ENCODE measurements at places on chromosomes 1 and 21.

DNA sequence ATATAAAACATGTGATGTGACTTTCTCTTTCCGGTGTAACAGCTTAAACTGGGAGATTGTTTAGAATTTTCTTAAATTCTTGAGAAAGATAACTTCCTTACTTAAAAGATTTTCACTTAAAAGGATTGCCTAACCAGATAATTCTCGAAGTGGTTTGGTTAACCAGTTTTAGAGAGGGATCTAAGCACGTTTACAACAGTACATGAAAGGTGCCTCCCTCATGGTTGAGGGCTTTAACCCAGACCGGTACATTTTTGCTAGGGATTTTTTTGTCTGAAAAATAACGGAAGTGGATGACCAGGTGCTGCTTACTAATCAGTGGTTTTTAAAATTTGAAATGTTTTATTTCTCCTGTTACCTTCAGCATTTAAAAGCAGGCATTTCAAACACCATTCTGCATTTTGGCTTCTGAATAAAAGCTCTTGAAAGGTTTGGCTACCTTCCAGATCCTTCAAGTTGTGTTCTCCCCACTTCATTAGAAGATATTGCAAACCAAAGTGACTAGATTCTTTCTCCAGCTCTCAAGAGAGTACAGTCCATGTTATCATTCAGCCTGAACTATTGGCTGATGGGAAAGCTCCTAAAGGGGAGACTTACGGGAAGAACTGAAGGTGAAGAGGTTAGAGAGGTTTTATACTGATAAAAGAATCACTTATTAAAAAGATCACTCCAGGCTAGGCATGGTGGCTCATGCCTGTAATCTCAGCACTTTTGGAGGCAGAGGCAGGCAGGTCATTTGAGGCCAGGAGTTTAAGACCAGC is 12.8 kb downstream of the S100PBP start:
- no peak for DNase-seq

- peak; percentile 30 for DNase-seq
Observed at GRCh38 chr1:184160236-184160635, 108.7 kb downstream of the TSEN15 start.

- no peak for DNase-seq
Observed at GRCh38 chr1:243550276-243550675, 294.4 kb downstream of the SDCCAG8 start.

DNA sequence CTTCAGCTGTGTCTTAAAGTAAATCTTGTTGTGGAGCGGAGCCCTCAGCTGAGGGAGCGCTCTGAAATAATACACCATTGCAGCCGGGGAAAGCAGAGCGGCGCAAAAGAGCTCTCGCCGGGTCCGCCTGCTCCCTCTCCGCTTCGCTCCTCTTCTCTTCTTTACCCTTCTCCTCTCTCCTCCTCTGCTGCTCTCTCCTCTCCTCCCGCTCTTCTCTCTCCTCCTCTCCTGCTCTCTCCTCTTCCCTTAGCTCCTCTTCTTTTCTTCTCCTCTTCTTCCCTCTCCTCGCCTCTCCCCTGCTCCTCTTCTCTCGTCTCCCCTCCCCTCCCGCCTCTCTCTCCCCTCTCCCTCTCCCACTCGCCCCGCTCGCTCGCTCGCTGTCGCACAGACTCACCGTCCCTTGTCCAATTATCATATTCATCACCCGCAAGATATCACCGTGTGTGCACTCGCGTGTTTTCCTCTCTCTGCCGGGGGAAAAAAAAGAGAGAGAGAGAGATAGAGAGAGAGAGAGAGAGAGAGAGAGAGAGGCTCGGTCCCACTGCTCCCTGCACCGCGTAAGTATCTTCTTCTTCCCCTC is at the start of gene PROX1:
TSS of gene PROX1 (plus strand) at position 47 of the 580 bp plus-strand sequence. CDS start 8,563 bp downstream, outside the sequence.
- peak; percentile 33 for DNase-seq

- peak; percentile 88 for DNase-seq
Observed at GRCh38 chr1:22025368-22026155, 24.1 kb downstream of the CELA3A start.

GRCh38 chr1:3137111-3138100 is 68.4 kb downstream of the PRDM16 start:
- no peak for DNase-seq

DNA sequence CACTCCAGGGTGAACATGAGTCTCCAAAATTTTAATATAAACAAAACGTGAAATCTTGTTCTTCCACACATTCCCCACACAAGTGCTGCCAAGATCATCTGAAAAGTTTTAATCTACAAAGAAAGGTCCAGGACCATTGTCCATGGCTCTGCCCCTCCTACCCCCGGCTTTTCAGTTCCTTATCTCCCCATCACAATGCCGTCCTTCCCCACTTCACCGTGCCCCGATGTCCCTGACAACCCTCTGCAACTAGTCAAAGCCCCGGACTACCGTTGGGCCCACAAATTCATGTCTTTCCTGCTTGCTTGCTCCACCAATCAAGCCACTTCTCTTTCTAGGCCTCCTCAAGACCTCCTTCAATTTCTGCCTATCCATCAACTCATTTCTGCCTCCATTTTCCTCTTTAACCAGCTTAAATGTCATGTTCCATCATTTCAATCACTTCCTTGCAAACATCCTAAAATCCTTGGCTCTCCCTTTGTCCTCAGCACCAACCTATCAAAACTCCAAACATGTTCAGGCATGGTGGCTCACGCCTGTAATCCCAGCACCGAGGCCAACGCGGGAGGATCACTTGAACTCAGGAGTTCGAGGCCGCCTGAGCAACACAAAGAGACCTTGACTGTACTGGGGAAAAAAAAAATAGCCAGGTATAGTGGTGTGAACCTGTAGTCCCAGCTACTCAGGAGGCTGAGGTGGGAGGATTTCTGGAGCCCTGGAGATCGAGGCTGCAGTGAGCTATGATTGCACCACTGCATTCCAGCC is 14.0 kb upstream of the BMP8B start:
- no peak for DNase-seq

DNA sequence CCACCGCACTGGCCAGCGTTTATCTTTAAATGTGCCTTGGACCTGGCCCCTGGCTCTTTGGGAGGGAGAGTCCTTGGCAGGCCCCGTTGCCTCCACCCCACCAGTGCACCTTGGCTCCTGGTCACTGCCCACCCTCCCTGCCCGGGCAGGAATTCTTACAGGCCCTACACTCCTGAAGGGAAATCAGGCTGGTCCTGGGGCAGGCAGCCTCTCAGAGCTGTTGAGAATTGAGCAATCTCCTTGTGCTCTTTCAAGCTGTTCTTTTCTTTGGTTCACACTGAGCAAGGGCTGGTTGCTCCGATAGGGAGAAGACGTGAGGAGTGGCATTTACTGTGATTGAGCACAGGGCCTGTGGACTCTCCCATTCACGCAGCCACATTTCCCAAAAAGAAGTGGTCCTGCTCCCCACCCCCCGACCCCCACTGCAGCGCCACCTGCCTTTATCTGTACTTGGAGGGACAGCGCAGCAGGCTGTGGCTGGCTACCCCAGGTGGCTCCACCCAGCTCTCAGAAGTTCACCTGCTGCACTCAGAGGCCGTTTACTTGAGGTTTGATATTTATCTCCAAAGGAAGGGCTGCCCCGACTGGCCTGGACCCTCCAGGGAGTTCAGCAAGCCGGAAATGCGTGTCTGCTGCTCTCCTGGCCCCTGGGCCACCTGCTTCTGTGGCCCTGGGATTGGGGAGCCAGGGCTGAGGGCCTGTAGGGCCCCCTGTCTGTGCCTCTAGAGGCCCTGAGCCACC is 47.8 kb downstream of the SKI start:
- DNase-seq, result peak; percentile 54

DNA sequence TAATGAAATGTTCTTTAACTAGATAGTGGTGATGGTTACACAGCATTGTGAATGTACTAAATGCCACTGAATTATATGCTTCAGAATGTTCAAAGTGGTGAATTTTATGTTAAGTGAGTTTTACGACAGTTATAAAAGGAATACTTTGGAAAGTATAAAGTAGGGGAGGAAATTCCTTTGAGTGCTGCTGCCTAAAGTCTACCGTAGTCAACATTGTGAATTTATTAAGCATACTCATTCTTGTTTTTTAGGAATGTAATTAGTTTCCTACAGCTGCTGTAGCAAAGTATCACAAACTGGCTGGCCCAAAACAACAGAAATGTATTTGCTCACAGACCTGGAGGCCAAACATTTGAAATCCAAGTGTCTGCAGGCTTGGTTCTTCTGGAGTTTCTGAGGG is 73.0 kb downstream of the SWT1 start:
- DNase-seq, result no peak

- DNase-seq, result no peak
Observed at GRCh38 chr1:3159121-3159520, 90.1 kb downstream of the PRDM16 start.

GRCh38 chr1:12049616-12050015 is 13.5 kb upstream of the TNFRSF8 start:
- peak; percentile 77 for DNase-seq

DNA sequence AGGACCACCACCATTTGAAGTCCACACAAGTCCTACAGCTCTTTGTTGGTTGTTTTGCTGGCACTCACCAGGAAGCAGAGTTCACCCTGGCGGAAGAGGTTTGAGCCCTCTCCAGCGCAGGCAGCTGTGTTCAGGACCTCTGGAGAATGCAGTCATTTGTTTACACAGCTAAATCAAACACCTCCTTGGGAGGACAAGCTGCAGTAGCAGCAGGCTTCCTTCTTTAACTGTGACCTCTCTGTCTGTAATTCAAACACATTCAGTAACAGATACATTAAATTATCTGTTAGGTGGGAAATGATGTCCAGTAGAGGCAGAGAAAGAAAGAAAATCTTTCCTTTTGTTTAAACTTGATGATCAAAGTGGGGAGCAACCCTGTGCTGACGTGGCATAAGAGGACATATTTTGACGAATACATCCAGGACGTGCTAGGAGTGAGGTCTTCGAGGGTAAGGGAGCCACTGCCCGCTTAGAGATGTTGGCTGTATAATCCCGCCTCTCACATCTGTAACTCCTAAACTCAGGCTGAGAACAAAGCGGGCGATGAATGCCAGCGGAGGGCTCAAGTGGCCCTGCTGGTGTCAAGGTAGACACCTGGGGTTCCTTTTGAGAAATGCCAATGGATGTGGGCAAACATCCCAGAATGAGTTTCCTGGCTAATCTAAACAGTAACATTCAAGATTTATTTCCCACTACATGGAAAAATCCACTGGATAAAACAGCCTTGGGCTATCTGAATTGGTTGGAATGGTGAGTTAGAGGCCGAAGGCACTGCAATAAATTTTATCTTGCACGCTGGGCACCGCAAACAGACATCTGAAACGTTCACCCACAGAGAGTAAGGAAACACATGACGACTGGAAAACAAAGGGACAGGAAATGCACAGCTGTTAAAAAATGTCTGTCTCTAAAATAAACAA is 51.7 kb downstream of the ABCA4 start:
- DNase-seq, result no peak

GRCh38 chr1:60108196-60108595 is 34.6 kb upstream of the C1orf87 start:
- no peak for DNase-seq

- no peak for DNase-seq
Observed at GRCh38 chr1:55214934-55215193, 300 bp downstream of the USP24 start.

- peak; percentile 61 for DNase-seq
Observed at GRCh38 chr1:176374967-176375569, 87.9 kb upstream of the PAPPA2 start.

- no peak for DNase-seq
Observed at GRCh38 chr1:173195596-173196088, 11.5 kb downstream of the TNFSF4 start.

- no peak for DNase-seq
Observed at GRCh38 chr1:231063331-231063730, 23.3 kb upstream of the FAM89A start.

DNA sequence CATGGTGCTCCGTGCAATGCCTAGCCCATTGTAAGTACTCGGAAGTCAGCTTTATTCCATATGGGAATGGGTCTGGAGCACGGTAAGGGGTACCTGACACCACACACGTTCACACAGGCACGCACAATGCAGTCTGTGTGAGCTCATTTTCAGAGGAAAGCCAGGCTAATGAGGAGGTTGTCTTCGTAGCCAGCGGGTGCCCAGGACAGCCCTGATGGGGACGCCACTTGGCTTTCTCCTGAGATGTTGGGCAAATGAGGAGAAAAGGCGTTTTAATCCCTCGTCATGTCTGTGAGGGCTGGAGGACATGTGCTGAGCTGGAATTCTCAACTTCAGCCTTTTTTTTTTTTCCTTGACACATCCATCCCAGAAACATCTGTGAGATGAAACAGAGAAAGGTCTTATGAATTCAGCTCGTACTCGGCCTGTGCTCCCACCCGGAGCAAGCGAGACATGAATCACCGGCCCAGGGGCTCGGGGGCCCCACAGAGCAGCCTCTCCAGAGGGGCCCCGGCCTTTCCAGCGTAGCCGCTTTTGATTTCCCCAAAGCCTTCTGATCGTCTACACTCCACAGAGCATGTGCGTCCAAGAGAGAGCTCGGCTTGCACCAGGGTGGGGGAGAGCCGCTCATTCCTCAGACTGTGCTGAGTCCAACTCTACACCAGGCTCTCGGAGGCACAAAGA is 125.1 kb downstream of the EPHB2 start:
- DNase-seq, result no peak

GRCh38 chr1:17258116-17258757 is 9.3 kb downstream of the PADI3 start:
- DNase-seq, result no peak

DNA sequence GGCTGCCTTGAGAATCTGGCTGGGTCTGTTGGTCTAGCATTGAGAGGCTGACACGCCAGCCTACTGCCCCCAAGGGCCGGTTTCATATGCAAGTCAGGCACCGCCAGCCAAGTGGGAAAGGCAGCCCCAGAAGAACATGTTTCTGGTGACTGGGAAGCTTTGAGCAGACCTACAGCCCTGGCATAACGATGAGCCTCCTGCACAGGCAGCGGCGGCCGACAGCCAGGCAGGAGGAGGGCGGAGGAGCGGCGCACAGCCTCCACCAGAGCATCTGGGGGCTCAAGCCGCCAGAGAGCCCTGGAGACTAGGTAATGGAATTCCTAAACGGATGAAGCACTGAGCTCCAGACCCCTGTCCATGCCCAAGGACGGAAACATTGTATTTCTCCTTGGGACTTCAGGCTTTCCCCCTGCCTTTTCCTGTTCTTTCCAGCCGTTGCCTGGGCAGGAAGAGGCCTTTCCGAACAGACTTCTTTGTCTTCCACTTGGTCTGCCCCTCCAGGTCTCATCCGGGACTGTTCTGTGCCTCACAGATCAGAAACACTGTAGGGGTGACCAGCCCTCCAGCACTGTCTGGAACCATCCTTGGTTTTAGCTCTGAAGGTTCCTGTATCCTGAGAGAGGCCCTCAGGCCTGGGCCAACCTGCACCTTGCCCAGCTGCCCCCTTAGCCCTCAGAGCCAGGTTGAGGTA is 59.5 kb downstream of the IRF2BP2 start:
- DNase-seq, result no peak
